ENCODE measurements at places on chromosomes 4 and X.

- DNase-seq: no peak
Measured at GRCh38 chr4:113576947-113577678, 184.4 kb downstream of the CAMK2D start.

DNA sequence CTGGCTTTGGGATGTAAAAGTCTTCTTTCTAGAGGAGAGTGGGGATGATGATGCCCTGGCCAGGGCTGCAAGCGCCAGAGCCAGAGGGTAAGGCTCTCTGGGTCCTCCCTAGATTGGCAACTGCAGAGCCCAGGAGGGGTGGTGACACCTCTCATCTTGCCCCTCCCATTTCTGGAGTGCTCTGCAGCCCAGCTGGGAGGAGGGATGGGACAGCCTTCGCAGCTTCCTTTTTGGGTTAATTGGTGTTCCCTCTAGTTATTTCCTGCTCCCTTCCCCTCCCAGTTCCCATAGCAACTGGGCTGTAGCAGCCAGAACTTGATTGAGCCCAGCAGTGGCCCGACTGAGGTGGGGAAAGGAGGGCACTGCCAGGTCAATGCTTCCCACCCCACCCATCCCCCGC lies 19.2 kb downstream of the NALF2 start:
- no peak for DNase-seq

DNA sequence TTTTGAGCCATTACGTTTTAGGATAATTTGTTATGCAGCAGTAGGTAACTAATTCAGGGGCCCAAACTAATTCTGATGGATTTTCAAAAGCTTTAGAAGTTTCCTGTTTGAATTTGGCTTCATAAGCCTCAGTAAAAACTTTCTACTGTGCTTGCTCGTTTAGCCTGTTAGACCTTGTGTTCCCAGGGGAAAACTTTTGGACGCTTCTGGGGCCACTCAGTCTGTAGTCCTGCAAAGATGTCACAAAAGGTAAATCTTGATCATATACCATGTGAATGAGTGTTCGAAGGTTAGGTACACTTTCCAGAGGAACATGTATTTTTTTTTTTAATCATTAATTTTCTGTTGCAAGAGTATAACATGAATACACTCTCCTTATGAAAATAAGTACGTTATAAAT lies 70.7 kb downstream of the SUPT20HL2 start:
- DNase-seq: no peak

- no peak for DNase-seq
Measured at GRCh38 chrX:15908603-15909290, 54.1 kb upstream of the AP1S2 start.

GRCh38 chr4:116923389-116923788 lies 162.0 kb downstream of the TRAM1L1 start:
- no peak for DNase-seq

DNA sequence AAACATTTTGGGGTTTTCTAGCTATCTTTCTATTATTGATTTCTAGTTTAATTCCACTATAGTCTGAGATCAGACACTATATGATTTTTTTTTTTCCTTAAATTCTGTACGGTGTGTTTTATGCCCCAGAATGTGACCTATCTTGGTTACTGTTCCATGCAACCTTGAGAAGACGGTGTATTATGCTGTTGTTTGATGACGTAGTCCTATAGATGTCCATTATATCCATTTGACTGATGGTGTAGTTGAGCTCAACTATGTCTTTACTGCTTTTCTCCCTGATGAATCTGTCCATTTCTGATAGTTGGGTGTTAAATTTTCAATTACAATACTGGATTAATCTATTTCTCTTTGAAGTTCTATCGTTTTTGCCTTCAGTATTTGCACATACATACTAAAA lies 212.5 kb downstream of the NDST4 start:
- DNase-seq: no peak

GRCh38 chr4:20260821-20261220 lies 9.1 kb downstream of the SLIT2 start:
- no peak for DNase-seq

- no peak for DNase-seq
Measured at GRCh38 chrX:133685822-133686221, 270.5 kb upstream of the GPC4 start.

- peak; percentile 13 for DNase-seq
Measured at GRCh38 chr4:2731907-2732317, 24.2 kb downstream of the TNIP2 start.

- no peak for DNase-seq
Measured at GRCh38 chrX:105468741-105469140, 248.2 kb upstream of the TEX13A start.

DNA sequence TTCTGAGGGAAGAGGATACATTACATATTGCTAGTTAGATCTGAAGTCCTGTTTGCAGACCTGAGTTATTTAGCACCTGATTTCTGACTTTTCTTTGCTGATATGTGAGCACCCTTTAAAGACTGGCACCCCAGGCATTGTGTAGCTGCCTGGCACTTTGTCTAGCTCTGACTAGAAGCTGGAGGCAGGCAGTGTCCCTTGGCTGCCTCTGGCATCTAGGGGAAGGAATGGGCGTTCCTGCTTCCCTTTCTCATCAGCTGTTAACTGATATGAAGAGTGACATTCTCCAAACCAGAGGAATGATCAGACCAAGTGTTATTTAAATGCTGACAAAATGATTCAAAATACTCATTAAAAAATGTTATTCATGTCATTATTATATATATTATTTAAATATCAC lies 30.3 kb upstream of the SHISA3 start:
- DNase-seq: no peak

- no peak for DNase-seq
Measured at GRCh38 chrX:16640823-16641222, 9.1 kb upstream of the S100G start.

GRCh38 chrX:35023683-35024082 lies 81.1 kb downstream of the FAM47B start:
- no peak for DNase-seq

DNA sequence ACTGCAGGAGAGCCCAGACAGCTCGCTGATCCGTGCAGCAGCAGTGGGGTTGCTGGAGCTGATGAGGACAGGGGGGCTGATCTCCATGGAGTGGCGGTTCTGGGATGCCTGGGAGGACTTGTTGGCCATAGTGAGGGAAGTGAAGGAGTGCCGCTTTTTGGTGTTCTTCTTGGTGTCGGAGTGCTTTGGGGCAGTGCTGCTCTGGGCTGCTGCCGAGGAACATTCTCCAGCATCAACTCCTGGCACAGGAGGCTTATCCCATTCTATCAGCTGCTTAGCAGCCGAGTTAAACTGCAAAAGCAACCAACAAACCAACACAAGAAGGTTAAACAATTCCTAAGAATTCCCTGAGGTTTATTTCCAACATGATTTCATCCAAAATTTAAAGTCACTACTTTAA lies 126.3 kb upstream of the CBR4 start:
- DNase-seq: no peak

GRCh38 chrX:44482575-44482974 lies 60.1 kb downstream of the FUNDC1 start:
- DNase-seq: no peak

DNA sequence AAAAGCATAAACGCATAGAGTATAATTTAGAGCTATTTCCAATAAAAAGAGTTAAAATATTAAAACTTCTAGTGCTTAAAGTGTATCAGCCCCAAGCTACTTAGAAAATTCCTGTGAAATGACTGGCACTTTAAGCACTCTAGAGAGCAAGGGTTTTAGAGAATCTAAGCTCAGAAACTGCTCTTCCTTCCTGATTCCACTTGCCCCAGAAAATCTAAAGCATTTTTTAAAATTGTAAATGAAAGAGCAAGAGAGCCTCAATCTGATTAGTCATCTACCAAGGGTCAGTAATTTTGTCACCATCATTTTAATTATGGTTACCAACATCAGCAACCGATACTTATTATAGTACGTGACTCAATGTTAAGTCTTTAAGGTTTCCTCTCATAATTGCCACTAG lies 25.0 kb downstream of the CTPS2 start:
- DNase-seq: no peak

- no peak for DNase-seq
Measured at GRCh38 chr4:189445613-189446012, 495.1 kb upstream of the FRG1 start.

GRCh38 chr4:3337357-3337732 lies 44.5 kb downstream of the RGS12 start:
- no peak for DNase-seq

DNA sequence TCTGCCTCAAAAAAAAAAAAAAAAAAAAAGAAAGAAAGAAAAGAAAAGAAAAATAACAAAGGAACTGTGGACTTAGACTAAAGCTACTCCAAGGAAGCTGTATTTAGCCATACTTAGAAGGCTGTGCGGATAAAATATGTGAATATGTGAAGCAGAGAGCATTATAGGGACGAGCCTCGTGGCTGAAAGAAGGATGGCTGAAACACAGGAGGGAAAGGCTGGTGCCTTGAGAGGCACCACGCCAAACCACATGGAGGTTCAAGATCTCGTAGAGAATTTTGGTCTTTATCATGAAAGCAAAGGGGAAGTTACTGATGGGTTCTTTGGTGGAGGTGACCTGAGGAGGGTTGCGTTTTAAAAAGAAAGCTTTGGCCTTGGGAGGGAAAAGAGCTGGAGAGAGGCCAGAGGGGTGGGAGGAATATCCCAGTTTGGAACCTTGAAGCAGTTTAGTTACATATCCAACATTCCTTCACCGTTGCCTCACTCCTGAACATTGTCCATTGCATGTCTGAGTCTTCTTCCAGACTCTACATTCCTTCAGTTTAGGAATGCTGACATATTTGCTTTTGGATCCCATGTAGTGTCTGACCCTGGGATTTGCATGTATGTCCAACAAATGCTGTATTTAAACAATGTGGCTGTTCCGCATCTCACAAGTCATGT lies 82.5 kb downstream of the CPE start:
- no peak for DNase-seq

DNA sequence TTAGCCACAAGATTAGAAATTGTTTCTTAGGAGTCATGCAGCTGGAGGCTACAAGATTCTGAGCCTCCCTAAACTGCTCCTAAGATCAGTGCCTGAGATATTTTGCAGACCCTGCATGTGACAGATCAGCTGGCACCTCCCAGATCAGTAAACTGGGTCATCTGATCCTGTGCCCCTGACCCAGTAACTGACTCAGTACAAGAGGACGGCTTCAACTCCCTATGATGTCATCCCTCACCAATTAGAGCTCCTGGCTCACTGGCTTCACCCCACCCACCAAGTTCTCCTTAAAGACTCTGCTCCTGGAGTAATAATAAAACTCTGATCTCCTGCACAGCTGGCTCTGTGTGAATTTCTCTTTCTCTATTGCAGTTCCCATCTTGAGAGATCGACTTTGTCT lies 45.4 kb upstream of the PNPLA4 start:
- no peak for DNase-seq

- no peak for DNase-seq
Measured at GRCh38 chr4:164215113-164215741, 538.7 kb upstream of the SMIM31 start.

- DNase-seq: no peak
Measured at GRCh38 chrX:107290019-107290418, 83.6 kb downstream of the DNAAF6 start.

GRCh38 chr4:138053641-138054301 lies 188.4 kb downstream of the SLC7A11 start:
- DNase-seq: no peak

DNA sequence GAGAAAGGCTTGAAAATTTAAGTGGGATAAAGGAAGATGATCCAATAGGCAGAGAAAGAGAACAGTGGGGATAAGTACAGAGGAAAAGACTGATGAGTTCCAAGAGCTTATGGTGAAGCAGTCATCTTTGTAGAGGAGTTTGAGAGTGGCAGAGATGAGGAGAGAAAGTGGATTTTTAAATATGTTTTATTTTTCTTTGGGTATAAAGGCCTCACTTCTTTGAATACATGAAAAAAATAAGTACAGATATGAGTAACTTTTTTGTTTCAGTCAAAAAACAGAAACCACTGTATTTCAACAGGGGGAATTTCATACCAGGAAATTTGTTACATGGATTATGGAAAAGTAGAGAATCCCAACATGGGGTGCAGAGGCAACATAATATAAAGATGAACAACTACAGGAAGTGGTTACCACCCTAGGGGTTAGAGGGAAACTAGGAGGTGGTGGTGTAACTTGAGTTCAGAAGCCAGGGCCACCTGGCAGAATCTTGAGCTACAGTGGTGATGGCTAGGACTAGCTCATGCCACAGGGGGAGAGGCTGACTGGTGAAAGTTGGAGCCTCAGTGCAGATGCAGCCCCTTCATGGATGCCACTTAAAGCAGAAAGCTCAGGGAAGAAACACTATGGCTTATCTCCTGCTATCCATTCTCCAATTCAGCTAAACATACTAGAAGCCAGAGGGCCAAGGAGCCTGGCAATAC lies 3.4 kb upstream of the CYBB start:
- no peak for DNase-seq

GRCh38 chrX:9430346-9430921 lies 34.4 kb upstream of the TBL1X start:
- no peak for DNase-seq

GRCh38 chr4:2423695-2424094 lies 4.9 kb downstream of the CFAP99 start:
- DNase-seq: no peak

- DNase-seq: no peak
Measured at GRCh38 chrX:10656214-10656613, 35.8 kb upstream of the MID1 start.

DNA sequence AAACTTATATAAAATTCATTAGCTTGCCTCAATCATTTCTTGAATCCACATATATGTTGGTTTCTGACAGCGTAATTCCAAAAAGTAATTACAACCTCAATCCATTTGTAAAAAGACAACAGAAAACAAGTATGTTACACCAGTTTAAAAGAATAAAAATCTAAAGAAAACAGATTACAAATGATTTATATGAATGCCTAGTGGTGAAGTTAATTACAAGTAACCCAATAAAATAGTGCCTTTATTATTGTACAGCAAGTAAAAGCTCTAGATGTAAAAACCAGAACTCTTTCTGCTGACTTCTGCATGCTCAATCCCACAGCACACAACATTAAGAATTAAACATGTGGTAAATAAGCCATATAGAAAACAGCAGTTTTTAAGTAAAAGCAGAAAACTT lies 197.8 kb downstream of the MAB21L2 start:
- DNase-seq: no peak

GRCh38 chr4:3342182-3342854 lies 49.5 kb downstream of the RGS12 start:
- no peak for DNase-seq

Measured in posterior cingulate gyrus (tissue), 11 donors.